Activated CD4-positive, alpha-beta T cell treated with anti-CD3 and anti-CD28 coated beads, Interleukin-2, amount 50 U/mL, for 48 hours (primary cell): ENCODE measurements at places on chromosomes 16 and 17.

DNA sequence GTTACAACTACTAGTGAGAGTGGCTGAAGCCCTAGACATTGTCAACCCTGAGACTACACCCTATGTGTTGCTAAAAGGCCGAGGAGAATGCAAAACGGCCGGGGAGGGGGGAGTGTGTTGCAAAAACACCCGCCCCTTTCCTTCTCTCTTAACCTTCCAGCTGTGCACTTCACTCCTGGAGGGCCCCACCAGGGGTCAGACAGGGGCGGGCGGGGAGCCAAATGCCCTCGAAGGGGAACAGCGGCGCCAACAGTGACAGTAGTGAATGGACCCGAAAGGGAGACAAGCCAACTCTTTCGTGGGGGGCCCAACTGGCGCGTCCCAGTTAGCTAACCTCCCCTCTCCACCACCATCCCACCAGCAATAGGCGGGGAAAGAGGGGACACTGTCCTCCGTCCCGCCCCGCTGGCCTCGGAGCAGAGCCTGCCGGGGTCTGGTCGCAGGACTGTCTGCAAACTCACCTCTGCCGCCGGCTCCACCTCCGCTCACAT lies 352 bp downstream of the MARF1 start:
- DNase-seq, result peak; percentile 84

DNA sequence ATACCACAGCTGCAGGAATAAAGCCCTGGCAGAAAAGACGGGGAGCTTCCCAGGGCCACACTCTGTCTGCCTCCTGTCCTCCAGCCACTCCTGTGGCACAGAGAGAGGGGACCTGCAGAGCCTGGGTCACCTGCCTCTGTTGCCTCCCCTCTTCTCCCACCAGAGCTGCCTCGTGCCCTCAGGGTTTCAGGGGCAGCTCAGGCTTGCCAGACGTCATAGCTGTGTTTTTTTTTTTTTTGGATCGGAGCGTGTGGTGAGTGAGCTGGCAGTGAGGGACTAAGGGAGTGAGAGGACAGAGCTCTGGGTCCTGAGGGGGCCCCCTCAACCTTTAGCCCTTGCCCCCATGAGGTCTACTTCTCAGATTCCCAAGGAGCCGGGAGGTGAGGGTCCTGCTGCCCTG lies 2.1 kb downstream of the PIK3R6 start:
- no peak for DNase-seq

DNA sequence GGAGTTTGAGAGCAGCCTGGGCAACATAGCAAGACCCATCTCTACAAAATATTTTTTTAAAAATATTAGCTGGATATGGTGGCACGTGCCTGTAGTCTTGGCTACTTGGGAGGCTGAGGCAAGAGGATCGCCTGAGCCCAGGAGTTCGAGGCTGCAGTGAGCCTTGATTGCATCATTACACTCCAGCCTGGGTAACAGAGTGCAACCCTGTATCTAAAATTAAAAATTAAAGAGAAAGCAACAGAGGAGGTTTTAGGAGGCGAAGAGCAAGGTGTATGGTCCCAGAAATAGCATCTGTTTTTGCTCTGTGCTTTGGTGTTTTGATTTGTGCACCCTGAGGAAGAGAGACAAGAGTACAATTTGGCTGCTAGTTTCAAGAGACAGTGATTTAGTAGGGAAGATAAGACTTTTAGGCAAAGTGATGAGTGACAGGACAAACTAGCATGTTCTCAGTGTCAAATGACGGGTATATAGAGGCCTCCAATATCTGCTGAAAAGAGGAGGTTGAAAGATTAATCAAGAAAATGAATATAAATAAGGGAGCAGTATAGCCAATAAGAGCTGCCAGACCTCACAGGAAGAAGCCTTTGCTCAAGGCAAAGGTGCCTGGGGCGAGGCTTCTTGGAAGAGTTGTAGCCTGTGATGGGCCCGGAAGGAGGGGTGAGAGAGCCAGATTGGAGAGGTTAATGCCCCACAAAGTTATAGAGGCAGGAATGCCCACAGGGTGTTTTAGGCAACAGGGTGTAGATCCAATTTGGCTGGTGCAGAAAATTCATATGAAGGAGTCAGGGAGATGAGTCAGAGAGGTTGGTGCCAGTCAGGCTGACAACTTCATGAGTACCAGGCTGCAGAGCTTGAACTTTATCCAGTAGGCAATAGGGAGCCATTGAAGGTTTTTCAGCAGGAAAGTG lies 11.4 kb downstream of the HLF start:
- DNase-seq, result no peak

GRCh38 chr17:1552932-1553331 lies 9.7 kb downstream of the PITPNA start:
- no peak for DNase-seq

GRCh38 chr17:36027761-36028160 lies 10.0 kb upstream of the CCL23 start:
- no peak for DNase-seq

DNA sequence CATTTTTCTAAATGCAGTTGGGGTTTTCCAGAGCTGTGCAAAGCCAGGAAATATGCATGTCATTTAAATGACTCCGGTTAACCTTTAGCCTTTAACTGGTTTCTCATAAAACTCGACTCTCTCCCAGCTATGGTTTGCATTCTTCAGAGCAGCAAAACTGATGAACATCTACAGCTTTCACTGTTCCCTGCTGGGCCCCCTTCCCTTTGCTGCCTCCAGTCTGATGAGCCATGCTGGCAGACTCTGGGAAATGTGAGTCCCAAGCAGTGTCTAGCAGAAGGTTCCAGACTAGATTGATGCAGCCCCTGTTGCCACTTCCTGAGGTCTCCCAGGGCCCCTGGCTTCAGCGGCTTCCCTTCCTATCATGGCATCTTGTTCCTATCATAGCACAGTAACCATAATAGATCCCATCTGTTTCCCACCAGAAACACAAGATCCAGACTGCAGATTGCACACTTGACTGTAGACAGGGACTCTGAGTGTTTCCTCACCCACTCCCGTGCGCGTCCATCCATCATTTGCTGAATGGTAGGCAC lies 135.4 kb downstream of the CLEC16A start:
- DNase-seq, result no peak

DNA sequence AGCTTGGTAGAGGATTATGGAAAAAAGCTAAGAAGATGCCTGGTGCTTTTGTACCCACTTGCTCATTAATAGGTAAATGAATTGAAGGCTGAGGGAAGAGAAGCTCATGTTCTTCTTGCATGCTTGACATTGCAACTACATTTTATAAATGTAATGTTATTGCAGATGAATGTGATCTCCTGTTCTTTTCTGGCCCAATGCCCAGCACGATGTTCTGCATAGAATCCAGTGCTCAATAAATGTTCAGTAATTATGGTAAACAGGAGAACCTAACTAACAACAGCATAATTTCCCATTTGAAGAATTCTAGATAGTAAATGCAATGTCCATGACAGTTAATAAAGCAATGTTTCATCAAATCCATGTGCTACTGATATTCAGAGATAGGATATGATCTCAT lies 638.2 kb upstream of the SOX9 start:
- DNase-seq, result no peak

GRCh38 chr16:22217890-22218730 lies 12.0 kb downstream of the EEF2K start:
- no peak for DNase-seq

- no peak for DNase-seq
These were observed 2.2 kb upstream of the CLDN9 start for GRCh38 chr16:3010510-3010909.

DNA sequence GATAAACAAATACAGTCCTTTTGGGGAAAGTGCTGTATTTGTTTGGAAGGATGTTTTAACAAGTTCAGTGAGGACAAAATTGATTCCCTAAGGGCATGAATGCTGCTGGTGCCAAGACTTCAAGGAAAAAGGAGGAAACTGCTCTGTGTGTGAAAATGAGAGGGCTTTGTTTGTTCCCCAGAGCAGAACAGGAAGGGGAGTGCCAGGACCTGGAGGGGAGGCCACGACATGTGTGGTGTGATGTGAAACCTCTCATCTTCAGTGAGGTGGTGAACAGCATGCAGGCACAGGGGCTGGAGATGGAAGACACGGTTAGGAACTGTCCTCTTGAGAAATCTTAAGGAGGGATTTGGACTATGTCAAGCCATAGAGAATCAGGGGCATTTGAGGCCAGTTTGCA lies 46.6 kb upstream of the GRIN2A start:
- no peak for DNase-seq

- no peak for DNase-seq
These were observed 37.7 kb upstream of the TOX3 start for GRCh38 chr16:52584354-52585320.

DNA sequence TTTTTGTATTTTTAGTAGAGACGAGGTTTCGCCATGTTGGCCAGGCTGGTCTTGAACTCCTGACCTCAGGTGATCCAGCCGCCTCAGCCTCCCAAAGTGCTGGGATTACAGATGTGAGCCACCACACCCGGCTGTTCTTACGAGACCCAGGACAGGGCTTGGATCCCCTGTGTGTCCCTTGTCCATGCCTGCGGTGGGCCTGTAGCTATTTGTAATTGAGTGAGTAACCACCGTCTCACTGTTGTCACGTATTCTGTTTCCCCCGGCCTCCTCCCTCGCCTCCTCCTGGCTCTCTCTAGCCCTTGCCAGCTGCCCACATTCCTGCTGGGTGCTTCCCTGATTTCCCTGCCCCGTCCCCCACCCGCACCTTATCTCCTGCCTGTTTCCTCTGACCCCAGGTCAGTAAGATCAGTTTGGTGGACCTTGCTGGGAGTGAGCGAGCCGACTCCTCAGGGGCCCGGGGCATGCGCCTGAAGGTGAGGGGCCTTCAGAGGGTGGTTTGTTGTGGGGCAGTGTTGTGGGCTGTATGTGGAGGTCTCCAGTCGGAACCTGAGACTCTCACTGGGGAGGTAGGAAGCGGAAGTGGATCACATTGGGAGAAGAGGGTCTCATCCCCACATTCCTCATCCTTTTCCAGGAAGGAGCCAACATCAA lies 5.6 kb downstream of the KIF1C start:
- no peak for DNase-seq

DNA sequence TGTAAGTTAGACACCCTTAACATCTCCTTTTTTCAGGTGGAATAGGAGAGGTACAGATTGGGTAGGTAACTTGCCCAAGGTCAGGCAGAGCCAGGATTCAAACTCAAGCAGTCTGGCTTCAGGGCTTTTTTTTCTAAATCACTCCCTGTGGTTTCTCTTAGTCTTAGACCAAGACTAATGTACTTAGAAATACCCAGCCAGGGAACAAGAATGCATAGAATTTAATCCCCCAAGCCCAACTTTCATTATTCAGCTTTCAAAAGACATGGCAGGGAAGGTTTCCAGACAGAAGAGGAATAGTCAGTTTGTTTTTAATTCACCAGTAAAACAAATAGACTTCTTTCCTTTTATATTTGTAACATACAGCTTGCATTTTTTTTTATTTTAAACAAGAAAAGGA lies 305.2 kb upstream of the RBFOX1 start:
- no peak for DNase-seq

- no peak for DNase-seq
These were observed 302.9 kb downstream of the SOX9 start for GRCh38 chr17:72423718-72424117.

GRCh38 chr17:30093463-30094147 lies 23.0 kb upstream of the NSRP1 start:
- peak; percentile 46 for DNase-seq

GRCh38 chr17:74808714-74809430 lies 32.7 kb upstream of the NAT9 start:
- no peak for DNase-seq
